ENCODE measurements at places on chromosomes 2 and 18. TPM values are rescaled to one million over a fixed set of nuclear protein-coding genes. Genes with fewer than 3 reads are reported as not detected.

CPO gene
- 0.09 TPM for total RNA-seq

CNDP1 gene
- not detected for total RNA-seq

NR4A2 gene
- 0.09 TPM for total RNA-seq

FNDC4 gene
- total RNA-seq = 11.9 TPM

REG3A gene
- not detected for total RNA-seq

SMAD2 gene
- total RNA-seq = 58.9 TPM

TNFAIP6 gene
- 104 TPM for total RNA-seq

ALPP gene
- not detected for total RNA-seq

GALNT3 gene
- 0.71 TPM for total RNA-seq

LGALSL gene
- 3.8 TPM for total RNA-seq

ALK gene
- under 0.01 TPM for total RNA-seq

POTEI gene
- under 0.01 TPM for total RNA-seq

UGT1A3 gene
- total RNA-seq = not detected

KIF5C gene
- total RNA-seq = 0.09 TPM

CNPPD1 gene
- 20.1 TPM for total RNA-seq

TSPYL6 gene
- total RNA-seq = not detected

NFATC1 gene
- 4.3 TPM for total RNA-seq

PRSS56 gene
- total RNA-seq = not detected

EFHD1 gene
- not detected for total RNA-seq

WNT10A gene
- total RNA-seq = not detected

MRPS5 gene
- 48.8 TPM for total RNA-seq

TTC32 gene
- 5.0 TPM for total RNA-seq

LHCGR gene
- not detected for total RNA-seq

INPP5D gene
- total RNA-seq = 0.46 TPM

ZNF892 gene
- total RNA-seq = 3.0 TPM

IL36B gene
- not detected for total RNA-seq

SLC8A1 gene
- 13.1 TPM for total RNA-seq

LYPD6B gene
- total RNA-seq = 2.0 TPM
